ENCODE measurements at places on chromosomes 6 and 20.
A peak's percentile ranks its signal among the peaks of the same experiment; 100 is the strongest.

- DNase-seq: peak; percentile 63
These were observed 47.0 kb downstream of the WDR27 start for GRCh38 chr6:169654598-169655391.

DNA sequence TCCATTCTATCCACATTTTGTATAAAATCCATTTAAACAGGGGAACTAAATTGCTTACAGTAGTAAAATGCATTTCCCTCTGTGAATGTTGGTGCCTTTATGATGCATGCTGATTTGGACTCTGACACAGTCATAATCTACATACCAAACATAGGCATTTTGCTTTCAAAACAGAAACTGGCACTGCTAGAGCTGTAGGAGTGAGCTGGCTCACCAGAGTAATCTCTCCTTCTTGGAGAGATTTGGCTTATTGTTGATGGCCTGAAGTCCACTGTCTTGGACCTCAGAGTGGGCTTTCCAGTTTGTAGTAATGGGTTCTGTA lies 363.2 kb upstream of the FLRT3 start:
- no peak for DNase-seq

DNA sequence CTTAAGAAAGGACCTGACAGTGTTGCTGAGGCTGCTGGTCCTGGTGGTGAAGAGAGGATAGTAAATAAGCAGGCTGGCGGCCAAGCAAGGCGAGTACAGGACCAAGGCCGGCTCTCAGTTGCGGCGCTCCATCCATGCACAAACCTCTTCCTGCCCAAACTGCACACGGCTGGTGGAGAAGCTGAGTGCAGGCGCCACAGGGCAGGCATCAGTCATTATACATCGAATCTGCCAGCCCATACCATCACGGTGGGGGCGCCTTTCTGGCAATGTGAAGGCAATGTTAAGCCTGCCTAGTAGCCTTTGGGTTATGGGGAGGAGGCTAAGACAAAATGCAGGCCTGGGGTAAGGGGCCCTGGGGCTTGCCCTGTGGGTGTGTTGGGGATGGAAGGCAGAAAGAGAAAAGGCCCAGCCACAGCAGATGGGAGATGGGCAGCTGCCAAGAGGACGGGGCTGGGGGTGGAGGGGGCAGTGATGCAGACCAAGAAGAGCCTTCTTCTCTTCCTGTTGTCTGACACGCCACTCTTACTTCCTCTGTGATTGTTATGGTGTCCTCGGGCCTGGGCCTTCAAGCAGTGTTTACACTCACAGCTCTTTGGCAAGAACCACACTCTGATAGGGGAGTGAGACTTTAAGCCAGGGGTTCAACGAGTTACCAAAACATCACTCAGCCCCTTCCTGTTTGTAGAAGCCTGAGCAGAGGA lies 20.3 kb upstream of the KCNK16 start:
- no peak for DNase-seq

GRCh38 chr20:11918391-11918845 lies 725 bp downstream of the BTBD3 start:
- DNase-seq: no peak

- no peak for DNase-seq
These were observed 40.3 kb downstream of the GPX5 start for GRCh38 chr6:28565823-28566526.

DNA sequence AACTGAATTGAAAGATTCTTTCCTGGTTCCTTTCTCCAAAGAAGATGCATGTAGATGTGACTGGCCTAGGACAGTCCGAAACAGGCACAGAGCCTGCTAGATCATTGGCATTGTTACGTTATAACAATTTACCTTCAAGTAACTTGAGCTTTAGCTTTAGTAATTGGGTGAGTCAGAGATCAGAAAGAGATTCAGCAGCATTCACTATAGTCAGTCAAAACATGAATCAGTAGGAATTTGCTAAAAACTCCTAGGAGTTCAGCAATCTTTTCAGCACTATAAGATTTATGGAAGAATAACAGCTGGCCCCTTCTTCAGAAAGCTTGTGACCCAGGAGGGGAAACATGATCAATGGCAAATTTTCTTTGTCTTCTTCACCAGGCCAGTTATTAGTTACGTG lies 281.7 kb upstream of the PRDM1 start:
- no peak for DNase-seq

GRCh38 chr6:136230219-136230853 lies 19.8 kb downstream of the MTFR2 start:
- DNase-seq: no peak

GRCh38 chr20:17061715-17062114 lies 165.1 kb upstream of the PCSK2 start:
- no peak for DNase-seq

DNA sequence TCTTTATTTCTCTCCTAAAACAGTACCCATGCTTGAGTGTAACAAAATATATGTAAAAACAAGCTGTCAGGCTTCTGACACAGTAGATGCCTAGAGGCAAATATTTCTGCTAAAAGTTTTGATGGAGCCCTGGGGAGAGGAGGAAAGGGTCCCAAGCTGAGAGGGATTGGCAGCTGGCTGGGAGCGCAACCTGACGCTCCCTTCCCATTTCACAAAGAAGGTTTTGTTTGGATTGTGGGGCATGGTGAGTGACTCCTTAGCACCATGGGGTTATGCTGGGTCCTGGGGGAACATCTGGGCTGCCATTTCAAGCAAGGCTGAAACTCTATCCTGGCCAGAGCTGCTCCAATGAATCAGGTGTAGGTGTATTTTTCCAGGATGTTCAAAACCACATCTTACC lies 720.5 kb downstream of the MAFB start:
- no peak for DNase-seq
